ENCODE measurements at places on chromosomes 7 and 10.
A peak's percentile ranks its signal among the peaks of the same experiment; 100 is the strongest.

GRCh38 chr7:36207451-36208291, 54.6 kb downstream of the EEPD1 start:
- no peak for DNase-seq

DNA sequence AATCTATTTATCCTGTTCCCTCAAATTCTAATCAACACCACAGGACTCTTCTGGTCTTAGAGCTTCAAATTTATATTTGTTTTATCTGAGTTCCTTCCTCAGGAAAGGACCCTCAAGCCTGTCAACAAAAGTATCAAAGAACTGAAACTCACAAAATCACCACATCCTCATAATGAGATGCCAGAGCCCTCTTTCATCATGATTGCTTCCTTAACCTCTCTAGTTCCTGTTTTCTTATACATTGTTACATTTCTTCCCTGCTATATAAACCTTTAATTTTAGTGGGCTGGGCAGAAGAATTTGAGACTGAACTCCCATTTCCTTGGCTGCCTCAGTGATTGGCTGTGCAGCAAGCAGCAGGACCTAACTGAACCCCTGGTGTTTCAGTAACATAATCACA, 189.7 kb downstream of the ZNF248 start:
- DNase-seq = no peak

DNA sequence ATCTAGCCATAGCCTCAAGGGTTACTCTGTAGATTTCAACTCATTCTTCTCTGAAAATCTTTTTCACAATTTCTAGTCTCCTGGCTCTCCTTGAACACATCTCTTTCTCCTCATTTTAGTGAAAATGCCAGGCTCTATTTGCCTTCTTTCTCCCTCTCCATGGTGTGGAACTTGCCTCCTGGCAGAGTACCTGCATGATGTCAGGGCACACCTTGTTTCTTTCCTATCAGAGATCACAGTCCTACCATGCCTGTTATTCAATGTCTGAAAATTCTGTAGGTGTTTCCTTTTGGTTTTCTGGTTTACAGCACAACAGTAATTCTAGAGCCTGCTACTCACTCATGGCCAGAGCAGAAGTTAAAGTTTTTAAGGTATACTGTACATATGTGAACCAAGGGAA, 237.8 kb downstream of the ADK start:
- no peak for DNase-seq

DNA sequence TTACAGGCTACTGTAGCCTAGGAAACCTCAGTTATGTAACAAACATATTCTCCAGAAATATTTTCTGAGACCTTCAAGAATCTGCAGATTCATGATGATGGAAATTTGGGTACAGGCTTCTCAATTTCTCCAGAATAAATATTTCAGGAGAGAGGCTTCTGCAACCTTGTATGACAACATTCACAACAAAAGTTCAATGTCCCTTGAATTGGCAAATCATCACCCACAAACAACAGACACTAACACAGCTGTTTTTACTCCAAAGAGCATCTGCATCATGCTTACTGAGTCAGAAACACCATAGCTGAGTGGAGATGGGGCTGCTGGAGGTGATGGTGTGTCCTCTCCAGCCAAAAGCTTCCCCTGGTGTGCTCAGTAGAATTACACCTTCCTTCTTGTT, 9.3 kb upstream of the COBL start:
- DNase-seq = no peak

DNA sequence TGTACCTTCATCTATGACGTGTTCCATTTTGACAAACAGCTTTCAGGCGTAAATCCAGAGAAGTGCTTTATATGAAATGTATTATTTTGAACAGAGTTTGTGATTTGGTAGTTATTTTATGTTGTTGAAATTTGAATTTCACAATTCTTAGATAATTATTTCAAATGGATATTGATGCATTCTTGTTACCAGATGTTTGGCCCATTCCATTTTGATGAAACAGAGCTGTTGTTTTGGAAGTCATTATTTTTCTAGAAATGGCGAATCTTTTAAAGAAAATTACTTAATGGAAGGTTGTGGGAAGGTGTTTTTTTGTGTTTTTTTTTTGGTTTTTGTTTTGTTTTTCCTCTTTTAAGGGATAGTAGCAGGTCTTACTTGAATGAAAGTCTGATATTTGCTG, 2.4 kb downstream of the OTUD1 start:
- DNase-seq = no peak

- DNase-seq = no peak
Measured at GRCh38 chr10:72796042-72796441, 97.5 kb upstream of the OIT3 start.

GRCh38 chr7:6705959-6706665, 635 bp downstream of the ZNF12 start:
- DNase-seq = peak; percentile 51

DNA sequence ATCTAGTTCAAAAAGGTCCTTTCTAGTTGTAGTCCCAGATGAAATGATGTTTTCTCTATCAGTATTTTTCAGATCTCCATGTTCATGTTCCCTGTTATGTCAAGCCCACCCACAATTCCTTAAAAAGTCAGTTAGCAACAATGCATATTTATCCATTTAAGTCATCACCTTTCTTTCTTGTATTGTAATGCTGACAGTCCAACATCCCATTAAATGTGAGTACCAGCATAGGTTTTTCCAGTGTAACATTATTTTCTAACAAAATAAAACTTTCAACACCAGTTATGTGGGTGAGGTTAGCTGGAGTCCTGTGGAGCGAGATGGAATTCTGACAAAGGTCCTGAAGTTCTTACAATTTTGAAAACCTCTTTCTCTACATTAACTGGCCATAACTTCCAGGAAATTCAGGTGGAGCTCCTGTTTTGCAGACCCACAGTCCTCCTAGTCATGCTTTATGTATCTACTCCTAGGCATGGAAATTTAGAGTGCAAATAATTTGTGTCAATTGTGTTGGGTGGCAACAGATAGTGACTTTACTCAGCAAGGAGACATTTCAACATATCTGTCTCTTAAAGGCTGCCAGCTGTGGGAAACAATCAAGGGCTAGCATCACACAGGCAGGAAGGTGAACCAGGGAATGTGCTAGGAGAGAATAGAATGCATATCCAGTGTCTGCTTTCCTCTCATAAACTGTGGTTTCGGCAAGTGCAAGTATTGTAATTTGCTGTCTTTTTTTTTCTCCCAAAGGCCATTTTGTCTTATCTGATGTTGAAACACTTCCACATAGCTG, 162.6 kb downstream of the MTERF1 start:
- DNase-seq = no peak

GRCh38 chr7:78953726-78954363, 499.6 kb downstream of the MAGI2 start:
- DNase-seq = no peak

DNA sequence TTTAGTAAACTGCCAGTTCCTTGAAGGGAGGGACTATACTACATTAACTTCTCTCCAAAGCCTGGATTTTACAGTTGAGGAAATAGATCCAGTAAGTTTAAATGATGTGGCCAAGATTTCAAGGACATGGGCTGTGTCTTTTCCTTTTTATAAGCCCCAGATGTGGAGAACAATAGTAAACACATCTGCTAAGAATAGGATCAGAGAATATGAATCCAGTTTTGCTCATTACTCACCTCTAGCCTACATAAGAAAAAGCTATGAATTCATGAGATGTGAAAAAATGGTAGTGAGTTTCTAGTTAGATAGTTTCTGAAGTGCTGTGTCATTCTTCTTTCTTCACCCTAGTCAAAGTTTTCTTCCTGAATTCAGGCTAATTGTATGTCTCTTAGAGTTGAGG, 38.6 kb downstream of the MAGI2 start:
- DNase-seq = no peak

GRCh38 chr10:122075171-122075570, 86.2 kb downstream of the TACC2 start:
- no peak for DNase-seq

- DNase-seq = no peak
Measured at GRCh38 chr7:135490783-135491182, 19.1 kb downstream of the CNOT4 start.

- no peak for DNase-seq
Measured at GRCh38 chr10:80522756-80523363, 14.8 kb upstream of the SH2D4B start.

GRCh38 chr10:21087476-21087875, 190.4 kb upstream of the NEBL start:
- no peak for DNase-seq

- no peak for DNase-seq
Measured at GRCh38 chr10:13685885-13686284, 99.1 kb downstream of the PRPF18 start.

DNA sequence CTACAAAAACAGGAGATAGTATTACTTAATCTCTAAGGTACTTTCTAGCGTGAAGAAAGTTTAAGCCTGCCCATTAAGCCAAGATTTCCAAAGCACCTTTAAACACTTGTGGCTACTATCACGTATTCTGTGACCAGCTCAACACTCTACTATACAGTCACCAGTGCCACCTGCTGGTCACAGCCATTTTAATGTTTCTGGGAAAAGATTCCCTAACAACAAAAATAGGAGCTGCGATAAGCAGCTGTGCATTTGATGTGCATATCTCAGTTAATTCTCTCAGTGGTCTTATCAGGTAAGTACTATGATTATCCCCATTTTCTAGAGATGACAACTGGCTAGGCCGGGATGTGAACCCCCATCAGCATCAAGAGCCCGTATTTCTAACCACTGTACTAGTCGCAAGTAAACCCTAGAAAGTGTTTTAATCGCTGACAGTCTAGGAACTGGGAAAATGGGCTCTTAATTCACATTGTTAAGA, 860 bp downstream of the SEC31B start:
- DNase-seq = peak; percentile 73

DNA sequence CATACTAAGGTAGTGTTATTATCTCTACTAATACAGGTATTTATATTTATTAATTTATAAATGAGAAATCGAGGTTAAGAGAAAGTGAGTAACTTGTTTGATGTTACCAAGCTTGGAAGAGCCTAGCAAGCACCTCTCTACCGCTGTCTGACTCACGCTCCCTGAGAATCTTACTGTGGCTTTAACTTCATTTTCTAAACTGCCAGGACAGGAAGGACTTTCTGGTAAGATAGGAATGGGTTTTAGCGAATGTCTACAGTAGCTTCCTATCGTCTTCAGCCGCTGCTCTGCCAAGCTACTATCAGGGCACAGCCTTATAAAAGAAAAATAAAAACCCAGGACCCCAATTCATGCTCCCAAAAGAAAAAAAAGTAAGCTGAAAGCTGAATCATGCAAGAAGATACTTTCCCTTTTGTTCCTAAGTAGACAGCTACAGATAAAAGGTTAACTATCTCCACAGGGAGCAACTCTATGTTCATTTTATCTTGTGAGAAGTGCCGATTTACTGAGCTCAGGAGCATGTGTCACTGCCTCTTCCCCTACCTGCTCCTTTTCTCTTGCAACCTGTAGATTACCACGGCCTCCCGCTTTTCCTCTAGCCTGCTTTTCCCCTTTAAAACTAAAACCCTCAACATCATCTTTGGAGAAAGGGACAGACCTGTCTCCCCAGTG, 60.2 kb downstream of the THNSL1 start:
- no peak for DNase-seq

DNA sequence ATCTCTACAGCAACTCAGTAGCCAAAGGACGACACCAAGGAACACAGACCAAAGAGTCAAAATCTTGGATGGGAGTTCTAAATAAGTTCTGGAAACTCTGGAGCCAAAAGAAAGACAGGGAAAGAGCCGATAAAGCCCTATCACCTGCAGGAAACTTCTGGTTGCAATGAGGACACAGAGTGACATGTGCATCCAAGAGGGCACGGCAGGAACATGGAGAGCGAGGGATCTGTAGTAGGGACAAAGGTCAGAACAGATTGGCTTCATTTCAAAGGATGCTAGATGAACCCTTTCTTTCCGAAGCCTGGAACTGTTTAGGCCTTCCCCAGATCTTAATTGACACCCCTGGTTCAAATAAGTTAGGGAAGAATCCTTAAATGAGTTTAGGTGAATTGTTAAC, 39.5 kb downstream of the CACNA2D1 start:
- DNase-seq = no peak

GRCh38 chr10:25938405-25938804, 4.4 kb downstream of the MYO3A start:
- DNase-seq = no peak

DNA sequence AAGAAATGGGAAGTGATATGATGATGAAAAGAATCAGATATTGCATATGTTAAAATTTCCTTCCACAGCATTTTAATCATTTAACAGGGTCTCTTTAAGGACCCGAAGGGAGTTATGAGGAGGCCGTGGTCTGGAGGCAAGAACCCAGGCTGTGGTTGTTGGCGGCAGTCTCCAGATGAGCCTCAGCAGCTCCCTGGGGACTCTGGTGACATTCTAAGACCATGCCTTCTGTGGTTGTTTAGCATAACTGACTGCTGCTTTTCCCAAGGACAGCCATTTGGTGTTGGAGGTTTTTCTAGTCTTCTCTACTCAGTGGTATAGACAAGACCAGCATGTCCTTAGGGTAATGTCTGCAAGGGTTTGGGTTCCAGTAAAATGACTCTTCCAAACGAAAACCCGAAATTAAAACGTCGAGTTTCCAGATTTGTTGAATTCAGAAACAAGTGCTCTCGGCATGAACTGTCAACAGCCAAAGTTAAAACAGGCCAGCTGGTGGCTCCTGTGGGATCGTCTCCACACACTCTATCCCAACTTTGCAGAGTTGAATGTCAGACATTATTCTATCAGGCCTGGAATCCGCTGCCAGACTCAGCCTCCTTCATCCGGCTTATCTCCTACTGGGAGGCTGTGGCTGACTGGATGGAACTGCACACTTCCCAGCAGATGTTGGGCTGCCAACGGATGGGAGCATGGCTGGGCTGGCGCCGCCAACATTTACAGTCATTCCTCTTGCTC, 183.1 kb downstream of the TAX1BP1 start:
- no peak for DNase-seq

DNA sequence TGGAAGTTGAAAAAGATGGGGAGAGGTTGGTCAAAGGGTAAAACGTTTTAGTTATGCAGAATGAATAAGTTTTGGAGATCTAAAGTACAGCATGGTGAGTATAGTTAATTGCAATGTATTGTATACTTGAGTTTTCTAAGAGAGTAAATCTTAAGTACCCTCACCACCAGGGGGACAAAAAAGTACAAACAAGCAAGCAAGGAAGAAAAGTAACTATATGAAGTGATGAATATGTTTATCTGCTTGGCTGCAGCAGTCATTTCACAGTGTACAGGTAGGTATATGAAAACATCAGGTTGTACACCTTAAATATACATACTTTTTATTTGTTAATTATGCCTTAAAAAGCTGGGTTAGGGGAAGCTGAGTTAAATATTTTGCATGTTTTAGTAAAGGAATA, 157.3 kb downstream of the PCLO start:
- no peak for DNase-seq

DNA sequence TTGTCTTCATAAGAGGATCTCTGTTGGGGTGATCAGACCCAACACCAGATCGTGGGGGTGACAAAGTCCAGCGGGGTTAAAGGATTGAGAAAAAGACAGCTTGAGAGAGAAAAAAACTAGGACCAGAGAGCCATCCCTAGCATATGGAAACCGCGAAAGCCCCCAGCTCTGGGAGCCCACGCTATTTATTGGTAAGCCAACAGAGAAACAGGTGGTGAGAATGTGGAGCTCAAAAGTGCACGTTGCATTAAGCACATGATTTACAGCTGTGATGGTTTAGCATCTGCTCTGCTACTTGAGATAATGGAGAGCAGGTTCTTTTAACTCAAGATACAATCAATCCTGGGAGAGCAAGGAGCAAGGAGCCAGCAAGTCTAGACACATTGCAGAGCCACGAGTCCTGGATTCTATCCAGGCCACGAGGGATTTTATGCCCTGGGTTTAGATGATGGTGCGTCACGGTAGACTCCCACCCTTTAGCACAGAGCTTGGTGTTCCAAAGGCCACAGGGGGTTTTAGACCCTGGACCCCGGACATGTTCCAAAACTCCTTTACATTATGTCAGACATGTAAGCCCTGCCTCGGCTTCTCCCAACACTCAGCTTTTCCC, 755.2 kb upstream of the SORCS1 start:
- DNase-seq = no peak

- DNase-seq = peak; percentile 83
Measured at GRCh38 chr10:71608819-71609768, 110.5 kb downstream of the C10orf105 start.

Data from activated T-cell treated with anti-CD3 and anti-CD28 coated beads, Interleukin-2, amount 50 U/mL, for 48 hours (primary cell).